ENCODE measurements at places on chromosomes 5 and 9. TPM values are rescaled to one million over a fixed set of nuclear protein-coding genes. Genes with fewer than 3 reads are reported as not detected.
A peak's percentile ranks its signal among the peaks of the same experiment; 100 is the strongest.

GRCh38 chr9:98500337-98500919 is 208.3 kb downstream of the GABBR2 start:
- H3K4me3 ChIP-seq = no peak overlapping the region
- DNase-seq = peak; percentile 68
- no peaks in the 10 kb centered on the region for H3K36me3 ChIP-seq
- peaks cover 2% of the 10 kb centered on the region for H3K27me3 ChIP-seq
- peaks cover 7% of the 10 kb centered on the region for H3K4me1 ChIP-seq
- no peak overlapping the region for H3K27ac ChIP-seq

The C1QTNF3 gene
- total RNA-seq = 3.3 TPM

The ANKDD1B gene
- total RNA-seq = 0.67 TPM

The PCDHGB4 gene
- 10.8 TPM for total RNA-seq

DNA sequence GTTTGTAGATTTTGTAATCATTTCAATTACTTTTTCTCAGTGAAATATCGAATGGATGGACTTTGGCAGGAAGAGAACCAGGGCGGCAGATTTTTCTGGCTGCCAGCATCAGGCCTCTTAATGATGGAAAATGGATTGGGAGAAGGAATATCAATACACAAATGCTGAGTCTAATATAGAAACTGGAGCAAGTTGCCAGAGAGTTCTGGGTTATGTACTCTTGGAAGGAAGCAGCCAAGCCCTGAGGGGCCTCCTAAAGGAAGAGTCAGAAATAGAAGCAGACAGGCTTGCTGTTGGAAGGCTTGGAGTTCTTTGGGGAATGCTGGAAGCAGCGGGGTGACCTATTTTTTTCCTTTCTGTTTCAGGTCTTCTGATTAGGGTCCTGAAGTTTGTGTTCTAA is 428.6 kb downstream of the DMAC1 start:
- no peaks in the 10 kb centered on the region for H3K4me1 ChIP-seq
- no peak overlapping the region for H3K4me3 ChIP-seq
- H3K27me3 ChIP-seq = no peaks in the 10 kb centered on the region
- H3K27ac ChIP-seq = no peak overlapping the region

DNA sequence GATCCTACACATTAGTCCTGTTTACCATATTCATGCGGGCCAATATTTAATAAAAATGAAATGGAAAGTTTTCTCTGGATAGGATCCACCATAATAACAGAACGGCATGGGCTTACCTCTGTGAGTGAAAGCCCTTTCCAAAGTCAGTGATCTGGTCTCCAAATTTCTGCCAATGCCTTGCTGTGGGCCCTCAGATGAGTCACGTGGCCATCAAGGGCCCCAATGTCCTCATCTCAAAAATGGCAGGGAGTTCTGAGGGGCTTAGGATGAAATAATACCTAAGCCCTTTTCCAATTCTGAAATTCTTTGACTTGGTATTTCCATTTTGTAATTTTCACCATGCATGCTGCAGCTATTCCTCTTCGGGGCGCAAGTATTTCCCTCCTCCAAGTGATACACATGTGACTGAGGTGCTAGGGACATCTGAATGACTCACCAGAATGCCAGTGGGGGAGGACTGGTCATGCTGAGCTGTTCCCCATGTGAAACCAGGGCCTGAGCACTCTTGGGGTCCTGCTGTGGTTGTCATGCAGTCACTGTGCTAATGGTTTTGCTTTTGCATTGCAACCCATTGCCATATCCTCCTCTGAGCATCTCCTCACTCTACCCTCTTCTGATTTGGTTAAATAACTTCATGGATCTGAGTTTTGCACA is 35.0 kb downstream of the ITK start:
- H3K4me1 ChIP-seq = no peaks in the 10 kb centered on the region
- no peak for DNase-seq
- H3K27ac ChIP-seq = no peak overlapping the region
- H3K4me3 ChIP-seq = no peak overlapping the region
- H3K27me3 ChIP-seq = peaks cover 13% of the 10 kb centered on the region
- H3K36me3 ChIP-seq = no peaks in the 10 kb centered on the region

The LRRTM2 gene
- not detected for total RNA-seq

The SLC45A2 gene
- not detected for total RNA-seq

GRCh38 chr9:86099701-86100364 is 475 bp upstream of the GOLM1 start:
- no peaks in the 10 kb centered on the region for H3K27me3 ChIP-seq
- DNase-seq = no peak
- no peaks in the 10 kb centered on the region for H3K36me3 ChIP-seq
- H3K4me1 ChIP-seq = peaks cover 37% of the 10 kb centered on the region

- no peaks in the 10 kb centered on the region for H3K36me3 ChIP-seq
- no peak overlapping the region for H3K27ac ChIP-seq
- DNase-seq = no peak
- peaks cover 25% of the 10 kb centered on the region for H3K27me3 ChIP-seq
- no peaks in the 10 kb centered on the region for H3K4me1 ChIP-seq
Observed at GRCh38 chr5:59840200-59840601, 53.3 kb downstream of the PDE4D start.

- H3K27me3 ChIP-seq = peaks cover 10% of the 10 kb centered on the region
- no peaks in the 10 kb centered on the region for H3K4me1 ChIP-seq
- H3K36me3 ChIP-seq = no peaks in the 10 kb centered on the region
- no peak overlapping the region for H3K27ac ChIP-seq
Observed at GRCh38 chr9:99730062-99730461, 91.6 kb upstream of the NR4A3 start.

- H3K36me3 ChIP-seq = peaks cover 4% of the 10 kb centered on the region
- H3K4me1 ChIP-seq = peaks cover 14% of the 10 kb centered on the region
- H3K4me3 ChIP-seq = peak within 1 kb of the TSS; percentile 60
- DNase-seq = no peak
Observed at GRCh38 chr5:179793468-179794139, at the start of gene LTC4S. TSS of gene LTC4S (plus strand) at chr5:179793986. CDS start at chr5:179794081, 95 bp downstream.

DNA sequence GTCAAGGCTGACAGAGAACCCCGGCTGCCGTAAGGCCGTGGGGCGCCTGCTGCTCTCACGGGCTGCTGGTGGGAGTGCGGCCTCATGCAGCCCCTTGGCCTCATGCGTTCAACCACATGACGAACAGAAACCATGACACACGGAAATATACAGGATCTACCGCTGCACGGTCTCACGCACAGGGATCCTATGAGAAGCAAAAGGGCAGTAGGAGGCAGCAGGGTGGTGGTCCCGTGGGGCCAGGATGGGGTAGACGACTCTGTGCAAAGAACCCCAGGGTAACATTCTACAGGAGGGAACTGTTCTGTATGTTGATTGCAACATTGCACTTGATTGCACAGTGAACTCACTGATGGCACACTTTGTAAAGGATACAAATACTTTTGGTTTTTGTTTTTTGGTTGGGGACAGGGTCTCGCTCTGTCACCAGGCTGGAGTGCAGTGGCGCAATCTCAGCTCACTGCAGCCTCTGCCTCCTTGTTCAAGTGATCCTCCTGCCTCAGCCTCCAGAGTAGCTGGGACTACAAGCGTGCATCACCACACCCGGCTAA is 51.6 kb downstream of the NACC2 start:
- H3K27ac ChIP-seq = no peak overlapping the region
- DNase-seq = peak; percentile 69
- peaks cover 15% of the 10 kb centered on the region for H3K36me3 ChIP-seq
- no peaks in the 10 kb centered on the region for H3K27me3 ChIP-seq
- H3K4me1 ChIP-seq = peaks cover 23% of the 10 kb centered on the region

DNA sequence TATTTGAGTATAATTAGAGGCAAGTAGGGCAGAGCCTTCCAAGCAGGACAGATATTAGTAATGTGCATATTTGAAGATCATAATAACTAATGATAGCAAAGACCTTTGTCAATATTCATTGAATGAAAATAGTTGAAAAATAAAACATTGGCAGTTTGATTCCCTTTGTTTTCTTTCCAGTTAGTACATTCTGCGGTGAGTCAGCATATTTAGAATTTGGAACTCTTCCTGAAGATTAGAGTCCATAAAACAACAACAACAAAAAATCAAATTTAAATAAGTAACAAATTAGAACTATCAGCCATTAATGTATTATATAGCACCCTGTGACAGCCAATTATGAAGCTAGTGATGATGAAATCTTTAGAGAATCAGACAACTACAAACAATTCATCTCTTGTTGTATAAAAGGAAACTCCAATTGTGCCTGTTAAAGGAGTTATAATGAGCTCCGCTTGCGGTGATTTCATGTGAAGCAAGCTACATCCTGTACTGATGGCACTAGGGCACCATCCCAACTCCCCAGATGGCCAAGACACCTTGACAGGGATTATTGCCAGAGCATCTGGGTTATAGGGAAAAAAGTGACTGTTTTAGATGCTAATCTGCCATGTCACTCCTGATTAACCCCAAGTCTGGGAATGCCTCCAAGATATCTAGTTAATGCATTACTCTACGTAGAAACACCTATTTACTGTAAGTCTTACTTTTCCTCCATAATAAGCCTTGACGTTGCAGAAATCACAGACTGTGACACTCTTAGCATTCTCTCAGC is 6.8 kb downstream of the IFNA8 start:
- H3K27me3 ChIP-seq = peaks cover 37% of the 10 kb centered on the region
- no peaks in the 10 kb centered on the region for H3K36me3 ChIP-seq
- no peaks in the 10 kb centered on the region for H3K4me1 ChIP-seq
- DNase-seq = no peak
- H3K27ac ChIP-seq = no peak overlapping the region
- no peak overlapping the region for H3K4me3 ChIP-seq

- peaks cover 57% of the 10 kb centered on the region for H3K4me1 ChIP-seq
- no peaks in the 10 kb centered on the region for H3K27me3 ChIP-seq
- peaks cover 23% of the 10 kb centered on the region for H3K36me3 ChIP-seq
- H3K4me3 ChIP-seq = no peak overlapping the region
- peak overlapping the region; percentile 71 for H3K27ac ChIP-seq
- no peak for DNase-seq
Observed at GRCh38 chr9:113940077-113940476, 64.0 kb downstream of the ZNF618 start.

DNA sequence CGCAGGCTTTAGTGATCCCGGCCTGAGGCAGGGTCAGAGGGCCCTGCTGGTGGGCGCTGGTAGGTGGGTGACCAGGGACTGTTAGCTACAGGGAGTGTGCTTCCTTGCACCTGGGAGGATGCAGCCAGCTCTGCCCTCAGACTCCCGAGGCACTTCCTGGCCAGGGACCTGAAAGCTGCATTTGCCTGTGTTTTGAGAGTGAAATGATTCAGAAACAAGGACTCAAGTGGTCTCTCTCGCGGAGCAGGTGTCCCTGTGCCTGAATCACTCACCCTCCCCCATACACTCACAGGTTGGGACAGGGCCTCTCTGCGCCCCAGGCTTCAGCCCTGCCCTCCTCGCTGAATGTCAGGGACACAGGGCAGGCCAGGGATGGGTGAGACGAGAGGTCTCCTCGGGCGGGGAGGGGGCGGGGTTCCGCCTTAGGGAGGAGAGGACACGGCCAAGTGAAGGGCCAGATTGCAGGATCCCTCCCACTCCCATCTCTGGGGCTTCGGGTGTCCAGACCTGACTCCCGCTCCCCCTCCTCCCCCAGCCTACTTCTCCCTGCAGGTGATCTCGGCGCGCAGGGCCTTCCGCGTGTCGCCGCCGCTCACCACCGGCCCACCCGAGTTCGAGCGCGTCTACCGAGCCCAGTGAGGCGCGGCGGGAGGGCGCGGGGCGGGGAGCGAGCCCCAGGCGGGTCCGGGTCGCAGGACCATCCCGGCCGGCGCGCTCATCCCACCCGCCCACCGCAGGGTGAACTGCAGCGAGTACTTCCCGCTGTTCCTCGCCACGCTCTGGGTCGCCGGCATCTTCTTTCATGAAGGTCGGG is 1.5 kb downstream of the LTC4S start:
- peaks cover 14% of the 10 kb centered on the region for H3K4me1 ChIP-seq
- no peak for DNase-seq
- peak overlapping the region; percentile 60 for H3K4me3 ChIP-seq
- no peaks in the 10 kb centered on the region for H3K27me3 ChIP-seq
- peaks cover 10% of the 10 kb centered on the region for H3K36me3 ChIP-seq

The NCS1 gene
- 37.7 TPM for total RNA-seq

DNA sequence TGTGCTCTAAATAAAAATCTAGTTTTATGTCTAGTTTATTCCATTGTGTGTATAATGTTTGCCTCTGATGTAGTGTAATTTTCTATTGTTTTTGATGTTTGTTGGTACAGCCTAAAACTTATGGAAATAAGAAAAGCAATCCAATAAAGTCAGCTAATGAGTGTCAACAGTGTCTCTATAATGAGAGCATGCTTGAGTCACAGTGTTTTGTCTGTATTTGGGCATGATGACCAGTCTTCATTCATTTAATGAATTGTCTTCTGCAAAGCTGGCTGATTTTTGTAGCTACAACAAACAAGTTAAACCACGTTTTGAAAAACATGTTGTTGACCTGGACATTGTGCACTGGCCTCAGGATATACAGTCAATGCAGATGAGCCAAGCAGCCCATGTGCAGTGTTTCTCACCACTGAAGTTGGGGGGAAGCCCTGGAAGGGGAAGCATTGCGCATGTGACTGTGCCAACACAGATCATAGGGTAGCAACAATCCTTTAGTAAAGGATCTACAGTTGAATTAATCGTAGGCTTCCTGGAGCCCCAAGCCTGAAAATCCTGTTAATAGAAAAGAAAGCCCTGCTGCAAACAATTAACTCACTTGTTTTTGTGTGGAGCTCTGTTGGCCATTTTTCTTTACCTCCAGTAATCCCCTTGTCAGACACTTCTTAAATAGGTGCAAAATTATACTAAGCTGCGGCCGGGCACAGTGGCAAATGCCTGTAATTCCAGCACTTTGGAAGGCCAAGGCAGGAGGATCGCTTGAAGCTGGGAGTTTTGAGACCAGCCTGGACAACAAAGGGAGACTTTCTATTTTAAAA is 88.0 kb downstream of the INIP start:
- H3K27ac ChIP-seq = no peak overlapping the region
- H3K4me3 ChIP-seq = no peak overlapping the region
- H3K27me3 ChIP-seq = no peaks in the 10 kb centered on the region
- no peaks in the 10 kb centered on the region for H3K36me3 ChIP-seq
- no peak for DNase-seq

GRCh38 chr9:131810351-131811170 is 70.7 kb upstream of the RAPGEF1 start:
- peaks cover 55% of the 10 kb centered on the region for H3K27me3 ChIP-seq
- no peak for DNase-seq
- H3K36me3 ChIP-seq = no peaks in the 10 kb centered on the region
- H3K4me1 ChIP-seq = no peaks in the 10 kb centered on the region
- no peak overlapping the region for H3K4me3 ChIP-seq

GRCh38 chr5:142069606-142070399 is 38.8 kb upstream of the NDFIP1 start:
- peaks cover 16% of the 10 kb centered on the region for H3K27me3 ChIP-seq
- H3K4me3 ChIP-seq = no peak overlapping the region
- no peak overlapping the region for H3K27ac ChIP-seq
- H3K4me1 ChIP-seq = peaks cover 3% of the 10 kb centered on the region

The KCNMB1 gene
- total RNA-seq = 3.5 TPM

- H3K27ac ChIP-seq = no peak overlapping the region
- H3K4me1 ChIP-seq = no peaks in the 10 kb centered on the region
- no peak overlapping the region for H3K4me3 ChIP-seq
- H3K36me3 ChIP-seq = no peaks in the 10 kb centered on the region
- DNase-seq = no peak
Observed at GRCh38 chr5:79759436-79759835, 69.8 kb downstream of the CMYA5 start.

The SLC27A6 gene
- 0.26 TPM for total RNA-seq
